ENCODE measurements at places on chromosomes 6 and 20. TPM values are rescaled to one million over a fixed set of nuclear protein-coding genes. Genes with fewer than 3 reads are reported as not detected.

Gene TCP11
- total RNA-seq: not detected

Gene BPIFA2
- total RNA-seq: not detected

Gene GPR6
- total RNA-seq: not detected

Gene RAB44
- 0.11 TPM for total RNA-seq

Gene NR2E1
- 0.08 TPM for total RNA-seq

Gene MSH5
- 1.7 TPM for total RNA-seq

Gene SOX18
- 67.0 TPM for total RNA-seq

Gene BTNL2
- total RNA-seq: not detected

Gene CAGE1
- total RNA-seq: not detected

Gene TUBB1
- 0.54 TPM for total RNA-seq

Gene SLC17A1
- total RNA-seq: not detected

Gene SLC22A23
- total RNA-seq: 3.2 TPM

Gene SAPCD1
- 0.86 TPM for total RNA-seq

Gene ETV7
- total RNA-seq: 0.13 TPM

Gene PSORS1C1
- total RNA-seq: 3.9 TPM

Gene TRAPPC3L
- total RNA-seq: 0.16 TPM

Gene ZFAND3
- 92.6 TPM for total RNA-seq

Gene OR12D3
- not detected for total RNA-seq

Gene ZKSCAN3
- total RNA-seq: 5.3 TPM

Gene HLA-DOB
- 0.35 TPM for total RNA-seq

Gene DYNLT2
- total RNA-seq: 0.83 TPM

Gene SSTR4
- total RNA-seq: not detected

Gene ZNF831
- 0.05 TPM for total RNA-seq

Gene BACH2
- total RNA-seq: 8.4 TPM

Gene TGM2
- total RNA-seq: 792 TPM

Gene ASIP
- 10.5 TPM for total RNA-seq

Gene NCOA5
- 12.3 TPM for total RNA-seq

Gene ROMO1
- 176 TPM for total RNA-seq

Gene ZSCAN23
- 1.6 TPM for total RNA-seq

Gene HRH3
- not detected for total RNA-seq

Gene BICRAL
- 11.3 TPM for total RNA-seq

Gene KCNQ5
- total RNA-seq: not detected

Gene PGC
- not detected for total RNA-seq

Gene TMEM30A
- total RNA-seq: 57.4 TPM

Data from cardiac septum (tissue), 1 donor.